ENCODE measurements at places on chromosomes 5 and 9.

GRCh38 chr5:56052735-56053134 lies 58.0 kb upstream of the IL6ST start:
- DNase-seq: no peak

- no peak for DNase-seq
Observed at GRCh38 chr9:134834217-134834956, 46.2 kb upstream of the FCN2 start.

DNA sequence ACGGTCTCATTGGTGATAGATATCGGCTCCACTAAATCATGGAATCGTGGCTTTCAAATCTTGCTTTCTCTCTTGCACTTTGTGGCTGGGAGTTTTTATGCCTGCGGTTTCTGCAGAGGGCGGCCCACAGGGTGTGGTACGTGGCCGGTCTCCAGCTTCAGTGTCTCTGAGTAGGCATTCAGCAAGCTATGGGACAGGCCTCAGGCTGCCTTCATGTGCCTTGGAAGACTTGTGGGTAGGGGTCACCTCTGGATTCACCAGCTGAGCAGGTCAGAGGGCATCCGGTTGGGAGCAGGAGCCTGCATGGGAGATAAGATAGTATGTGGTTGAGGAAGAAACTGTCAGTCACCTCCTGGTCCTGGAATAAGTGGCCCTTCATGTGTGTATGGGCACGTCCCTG lies 47.7 kb downstream of the AMBP start:
- no peak for DNase-seq

DNA sequence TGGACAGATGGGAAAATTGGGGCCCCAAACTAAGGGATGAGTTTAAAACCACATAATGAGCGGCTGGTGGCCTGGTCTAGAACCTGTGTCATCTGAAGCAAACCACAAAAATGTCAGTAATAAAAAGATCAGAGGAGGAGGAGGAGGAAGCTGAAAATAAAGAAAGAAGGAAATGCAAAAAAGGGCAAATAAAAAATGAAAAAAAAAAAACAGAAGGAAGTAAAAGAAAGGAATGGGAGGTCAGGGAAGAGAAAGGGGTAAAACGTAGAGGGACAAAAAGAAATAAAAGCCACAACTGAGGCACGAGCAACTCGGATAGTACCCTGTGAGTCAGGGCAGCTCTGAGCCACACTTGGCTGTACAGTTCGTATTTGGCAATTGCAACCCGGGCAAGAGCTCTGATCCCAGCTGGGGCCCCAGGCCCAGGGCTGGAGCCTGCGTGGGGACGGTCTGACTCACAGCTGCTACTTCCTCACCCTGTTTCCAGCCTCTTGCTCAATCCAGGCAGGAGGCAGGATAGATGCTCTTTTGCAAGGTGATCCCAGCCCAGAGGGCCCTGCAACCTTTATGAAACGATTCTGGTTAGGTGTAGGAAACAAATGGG lies 137.9 kb upstream of the TRIM32 start:
- no peak for DNase-seq

- peak; percentile 65 for DNase-seq
Observed at GRCh38 chr5:125835293-125836172, 587.7 kb upstream of the GRAMD2B start.

DNA sequence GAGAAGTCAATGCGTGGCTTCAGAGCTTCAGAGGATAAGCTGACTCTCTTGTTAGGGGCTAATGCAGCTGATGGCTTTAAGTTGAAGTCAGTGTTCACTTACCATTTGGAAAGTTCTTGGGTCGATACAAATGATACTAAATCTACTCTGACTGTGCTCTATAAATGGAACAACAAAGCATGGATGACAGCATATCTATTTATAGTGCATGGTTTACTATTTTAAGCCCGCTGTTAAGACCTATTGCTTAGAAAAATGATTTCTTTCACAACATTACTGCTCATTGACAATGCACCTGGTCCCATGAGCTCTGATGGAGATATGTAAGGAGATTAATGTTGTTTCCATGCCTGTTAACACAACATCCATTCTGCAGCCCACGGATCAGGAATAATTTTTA lies 435.7 kb downstream of the MAT2B start:
- no peak for DNase-seq

DNA sequence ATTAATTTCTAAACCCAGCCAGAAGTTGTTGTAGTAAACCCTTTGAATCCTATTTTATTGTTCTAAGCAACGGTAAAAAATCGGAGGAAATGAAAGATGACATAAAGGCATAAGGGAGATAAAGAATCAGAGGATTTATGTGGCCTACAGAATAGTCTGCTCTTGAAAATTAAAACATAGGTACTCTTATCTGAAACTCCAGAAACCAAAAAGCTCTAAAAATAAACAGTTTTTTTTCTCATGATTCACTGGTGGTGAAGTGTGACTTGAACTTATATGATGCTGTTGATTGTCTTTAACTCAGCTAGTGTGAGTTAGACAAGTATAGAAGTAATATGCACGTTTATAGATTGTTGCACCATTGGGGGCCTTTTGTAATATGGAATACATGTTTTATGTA lies 80.3 kb downstream of the HSD17B4 start:
- DNase-seq: no peak

GRCh38 chr9:6417186-6417585 lies 4.2 kb downstream of the UHRF2 start:
- DNase-seq: no peak

DNA sequence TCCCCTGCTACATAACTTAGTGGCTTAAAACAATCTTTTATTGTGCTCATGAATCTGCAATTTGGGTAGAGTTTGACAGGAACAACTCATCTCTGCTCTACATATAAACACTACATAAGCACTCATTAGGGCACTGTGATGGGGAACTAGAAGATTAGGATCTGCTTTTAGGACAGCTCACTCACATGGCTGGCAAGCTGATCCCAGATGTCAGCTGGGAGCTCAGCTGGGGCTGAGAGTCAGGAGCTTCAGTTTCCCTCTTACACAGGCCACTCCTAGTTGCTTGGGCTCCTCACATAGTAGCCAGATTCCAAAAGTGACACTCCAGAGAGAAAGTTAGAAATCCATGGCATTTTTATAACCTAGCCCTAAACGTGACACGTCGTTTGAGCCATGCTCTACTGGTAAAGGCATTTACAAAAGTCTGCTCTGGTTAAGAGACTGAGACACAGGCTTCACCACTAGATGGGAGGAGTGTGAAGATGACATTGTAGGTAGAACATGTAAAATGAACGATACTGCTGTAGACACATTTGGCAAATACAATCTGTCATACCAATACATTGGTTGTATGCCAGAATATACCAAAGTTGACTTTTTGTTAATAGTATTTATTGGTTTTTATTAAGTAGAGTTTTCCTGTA lies 23.6 kb downstream of the SCAI start:
- DNase-seq: no peak

DNA sequence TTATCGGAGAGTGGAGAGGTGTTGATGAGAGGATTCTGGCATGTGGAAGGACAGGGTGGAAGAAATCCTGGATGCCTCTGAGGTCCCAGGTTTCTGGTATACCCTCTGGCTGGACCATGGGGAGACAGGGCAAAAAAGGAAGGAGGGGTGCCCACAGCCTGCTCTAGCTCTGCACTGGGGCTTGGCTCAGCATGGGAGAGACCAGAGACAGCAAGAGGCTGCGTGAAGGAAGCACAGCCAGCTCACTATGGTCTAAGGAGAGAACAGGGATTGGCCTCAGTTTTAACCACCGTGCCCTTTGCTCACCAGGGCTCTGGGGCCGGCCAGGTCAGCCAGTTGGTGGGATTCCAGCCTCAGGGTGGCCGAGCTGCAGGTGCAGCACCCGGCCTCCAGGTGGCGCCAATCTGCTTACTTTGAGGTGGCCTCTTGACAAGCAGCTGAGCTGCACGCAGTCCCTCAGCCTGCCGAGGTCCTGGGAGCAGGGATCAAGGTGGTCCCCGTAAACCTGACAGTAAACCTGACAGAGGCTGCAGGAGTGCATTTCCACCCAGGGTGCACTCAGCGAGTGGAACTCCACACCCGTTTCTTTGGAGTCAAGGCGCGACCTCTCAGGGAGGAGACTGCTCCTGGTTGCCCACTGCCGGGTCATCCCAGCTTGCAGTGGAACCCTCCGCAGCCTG lies 25.0 kb upstream of the SPTLC1 start:
- peak; percentile 85 for DNase-seq

GRCh38 chr9:15972760-15973159 lies 419.9 kb downstream of the CCDC171 start:
- no peak for DNase-seq

GRCh38 chr9:76321195-76321828 lies 72.9 kb downstream of the RFK start:
- no peak for DNase-seq

DNA sequence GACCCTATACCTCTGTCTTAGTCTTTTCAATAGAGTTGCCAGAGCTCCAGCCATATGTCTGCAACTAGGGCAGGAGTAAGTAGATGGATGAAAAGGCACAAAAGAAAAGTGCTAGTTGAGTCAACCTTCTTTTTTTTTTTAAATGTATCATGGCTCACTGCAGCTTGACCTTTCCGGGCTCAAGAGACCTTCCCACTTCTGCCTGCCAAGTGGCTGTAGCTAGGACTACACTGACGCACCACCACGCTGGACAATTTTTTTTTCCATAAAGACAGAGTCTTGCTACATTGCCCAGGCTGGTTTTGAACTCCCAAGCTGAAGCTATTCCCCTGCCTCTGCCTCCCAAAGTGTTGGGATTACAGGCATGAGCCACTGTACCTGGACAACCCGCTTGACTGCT lies 27.3 kb downstream of the FOXE1 start:
- no peak for DNase-seq

GRCh38 chr9:137273611-137274320 lies 3.8 kb upstream of the TOR4A start:
- peak; percentile 77 for DNase-seq

DNA sequence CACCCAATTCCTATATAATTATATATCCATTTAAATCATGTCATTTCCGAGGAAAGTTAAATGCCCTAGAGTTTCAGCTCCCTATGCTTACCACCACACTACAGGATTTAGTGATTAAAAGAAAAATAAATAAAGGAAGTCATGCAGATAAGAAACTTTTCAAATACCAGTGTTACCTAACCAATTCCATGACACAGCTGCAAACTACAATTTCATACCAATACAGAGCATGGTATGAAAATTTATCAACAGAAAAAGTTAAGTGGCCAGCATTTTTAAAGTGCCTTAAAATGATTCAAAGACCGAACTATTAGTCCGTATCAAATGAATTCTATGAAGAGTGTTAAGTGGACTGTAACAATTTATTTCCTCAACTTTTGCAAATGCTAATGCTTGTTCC lies 35.9 kb downstream of the CEP120 start:
- no peak for DNase-seq

DNA sequence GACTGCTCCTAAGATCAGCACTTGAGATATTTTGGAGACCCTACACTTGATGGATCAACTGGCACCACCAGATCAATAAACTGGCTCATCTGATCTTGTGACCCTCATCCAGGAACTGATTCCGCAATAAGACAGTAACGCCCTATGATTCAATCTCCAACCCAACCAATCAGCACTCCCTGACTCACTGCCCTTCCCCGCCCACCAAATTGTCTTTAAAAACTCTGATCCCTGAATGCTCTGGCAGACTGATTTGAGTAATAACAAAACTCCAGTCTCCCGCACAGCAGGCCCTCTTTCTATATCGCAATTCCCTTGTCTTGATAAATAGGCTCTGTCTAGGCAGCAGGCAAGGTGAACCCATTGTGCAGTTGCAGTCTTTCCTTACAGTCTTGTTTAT lies 677.0 kb downstream of the LRRC70 start:
- DNase-seq: no peak

GRCh38 chr5:128681764-128682592 lies 143.9 kb upstream of the FBN2 start:
- DNase-seq: no peak

GRCh38 chr5:142883438-142883837 lies 113.3 kb downstream of the ARHGAP26 start:
- no peak for DNase-seq

GRCh38 chr5:102528600-102528999 lies 29.8 kb upstream of the SLCO6A1 start:
- no peak for DNase-seq

- DNase-seq: no peak
Observed at GRCh38 chr5:320524-321229, 837 bp upstream of the AHRR start.

GRCh38 chr5:95822542-95823181 lies at the start of gene GLRX:
GLRX (minus strand) TSS chr5:95822726; CDS start chr5:95822662, 64 bp downstream.
- DNase-seq: peak; percentile 91

GRCh38 chr5:176743136-176743861 lies 67.1 kb upstream of the UNC5A start:
- DNase-seq: peak; percentile 84

DNA sequence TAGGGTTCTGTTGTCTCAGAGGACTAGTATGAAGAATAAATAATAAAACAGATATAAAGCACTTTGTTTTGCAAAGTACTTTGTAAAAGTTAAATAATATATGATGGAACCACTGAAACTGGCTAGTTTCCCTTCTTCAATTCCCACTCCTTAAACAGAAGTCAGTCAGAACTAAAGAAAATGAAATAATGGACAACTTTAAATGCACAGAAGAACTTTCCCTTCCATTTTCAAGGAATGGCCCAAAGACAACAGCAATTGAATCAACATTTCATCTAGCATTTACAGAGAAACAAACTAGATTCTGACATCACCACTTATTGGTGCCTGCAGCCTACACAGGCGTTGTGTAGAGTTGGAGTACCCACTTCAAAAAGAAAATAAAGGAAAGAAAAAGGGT lies 16.2 kb downstream of the DIAPH1 start:
- DNase-seq: no peak

- peak; percentile 71 for DNase-seq
Observed at GRCh38 chr9:13939134-13939533, 374.8 kb downstream of the NFIB start.

DNA sequence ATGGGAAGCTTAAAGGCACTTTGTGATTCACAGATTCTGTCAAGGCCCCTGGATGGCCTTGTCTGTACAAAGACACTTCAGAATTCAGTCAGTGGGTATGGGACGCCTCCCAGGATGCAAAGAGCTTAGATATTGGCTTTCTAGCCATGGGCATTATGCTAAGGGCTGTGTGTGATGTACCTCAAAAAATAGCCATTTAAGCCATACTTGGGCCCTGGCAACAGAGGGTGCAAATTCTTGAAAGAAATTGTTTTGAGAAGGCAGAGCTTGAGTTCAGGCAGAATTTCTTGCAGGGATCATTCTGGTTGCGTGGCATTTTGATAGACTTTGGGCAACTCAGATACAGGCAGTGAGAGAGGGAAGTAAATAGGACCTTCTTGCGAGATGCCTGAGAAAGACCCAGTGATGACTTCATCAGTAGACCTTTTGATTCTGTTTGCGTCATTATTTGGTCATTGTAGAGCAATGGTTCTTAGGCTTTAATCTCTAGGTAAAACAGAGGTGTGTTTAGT lies 3.9 kb downstream of the CYFIP2 start:
- no peak for DNase-seq

- DNase-seq: no peak
Observed at GRCh38 chr5:83726912-83727311, 6.3 kb upstream of the HAPLN1 start.

- peak; percentile 29 for DNase-seq
Observed at GRCh38 chr5:110441035-110441434, 285.4 kb downstream of the TMEM232 start.

GRCh38 chr9:126317513-126317912 lies 9.1 kb upstream of the MVB12B start:
- DNase-seq: no peak
